Activated CD4-positive, alpha-beta memory T cell treated with anti-CD3 and anti-CD28 coated beads, Interleukin-2, amount 10 ng/mL, durations not matched to agents 7 days and 5 days (primary cell): ENCODE measurements at places on chromosomes 16 and 17. TPM values are rescaled to one million over a fixed set of nuclear protein-coding genes. Genes with fewer than 3 reads are reported as not detected.

SUMO2 gene
- 548 TPM for total RNA-seq

KRT39 gene
- total RNA-seq, result not detected

IL21R gene
- total RNA-seq, result 29.2 TPM

GRCh38 chr16:79099716-79100115, 500.8 kb downstream of the MAF start:
- DNase-seq, result no peak

DNA sequence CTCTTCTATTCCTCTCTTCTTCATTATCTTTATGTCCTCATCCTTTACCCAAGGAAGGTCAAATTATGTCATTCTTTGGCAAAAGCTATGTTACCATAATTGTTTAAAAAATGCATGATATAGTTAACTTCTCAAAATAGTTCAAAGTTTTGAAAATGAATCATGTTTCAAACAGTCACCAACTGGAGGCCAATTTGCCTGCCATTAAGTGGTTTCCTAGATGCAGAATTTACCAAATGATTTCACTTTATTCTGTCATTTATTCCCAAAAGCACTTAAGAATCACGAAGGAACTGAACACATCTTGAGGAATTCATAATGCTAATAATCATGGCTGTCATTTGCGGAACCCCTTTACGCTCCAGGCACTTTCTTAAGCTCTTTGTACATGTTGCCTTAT, 190.9 kb upstream of the CDH11 start:
- DNase-seq, result no peak

DNA sequence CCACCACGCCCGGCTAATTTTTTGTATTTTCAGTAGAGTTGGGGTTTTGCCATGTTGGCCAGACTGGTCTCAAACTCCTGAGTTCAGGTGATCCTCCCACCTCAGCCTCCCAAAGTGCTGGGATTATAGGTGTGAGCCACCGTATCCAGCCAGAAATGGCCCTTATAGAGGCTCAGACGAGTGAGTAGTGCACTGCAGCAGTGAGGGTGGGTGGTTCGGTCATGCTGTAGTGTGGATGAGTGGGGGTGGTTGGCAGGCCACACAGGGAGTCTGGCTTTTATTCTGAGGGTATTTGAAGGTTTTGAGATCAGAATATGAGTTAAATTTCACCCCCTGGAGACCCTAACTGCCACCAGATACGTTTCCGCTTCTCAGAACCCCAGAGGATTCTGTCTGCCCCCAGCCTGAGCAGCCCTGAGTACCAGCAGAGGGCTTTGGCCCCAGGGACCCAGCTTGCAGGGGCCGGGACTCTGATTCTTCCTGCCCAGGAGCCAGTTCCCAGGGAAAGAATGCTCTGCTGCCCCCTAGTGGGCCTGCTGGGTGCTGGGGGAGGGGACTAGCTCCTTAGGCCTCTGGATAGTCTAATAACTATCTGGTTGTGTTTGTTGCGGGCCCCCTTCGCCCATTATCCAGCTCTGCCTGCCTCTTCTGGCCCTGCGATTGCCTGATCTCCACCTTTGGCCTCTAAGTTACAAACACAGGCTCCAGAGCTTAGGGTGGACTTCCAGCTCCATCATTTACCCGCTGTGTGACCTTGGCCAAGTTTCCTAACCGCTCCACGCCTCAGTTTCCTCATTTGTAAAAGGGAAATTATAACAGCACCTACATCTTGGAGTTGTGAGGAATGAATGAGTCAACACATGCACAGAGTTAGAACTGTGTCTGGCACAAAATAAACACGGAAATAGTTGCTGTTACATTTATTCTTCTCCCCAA, 2.0 kb downstream of the ZNF771 start:
- DNase-seq, result peak; percentile 94

- no peak for DNase-seq
Observed at GRCh38 chr16:23333034-23333579, 31.0 kb downstream of the SCNN1B start.

GRCh38 chr16:50303041-50303604, 36.8 kb downstream of the ADCY7 start:
- no peak for DNase-seq

- no peak for DNase-seq
Observed at GRCh38 chr16:13425836-13426235, 494.1 kb upstream of the ERCC4 start.
